ENCODE measurements at places on chromosomes 12 and 14. TPM values are rescaled to one million over a fixed set of nuclear protein-coding genes. Genes with fewer than 3 reads are reported as not detected.

KLRD1 gene
- total RNA-seq, result 0.29 TPM

LAG3 gene
- 0.33 TPM for total RNA-seq

TMED8 gene
- 15.4 TPM for total RNA-seq

TARBP2 gene
- total RNA-seq, result 58.1 TPM

ADAM20 gene
- 0.34 TPM for total RNA-seq

RNASE3 gene
- total RNA-seq, result not detected

CLEC4C gene
- not detected for total RNA-seq

HOXC9 gene
- total RNA-seq, result 12.6 TPM

TAS2R7 gene
- not detected for total RNA-seq

CLEC2D gene
- 0.39 TPM for total RNA-seq

COX8C gene
- total RNA-seq, result not detected

PKP2 gene
- total RNA-seq, result 3.6 TPM

TCL1B gene
- 0.42 TPM for total RNA-seq

ADCY6 gene
- 9.2 TPM for total RNA-seq

MYH6 gene
- not detected for total RNA-seq

INSM2 gene
- not detected for total RNA-seq

RPGRIP1 gene
- not detected for total RNA-seq

SLC15A4 gene
- 41.4 TPM for total RNA-seq

RTL1 gene
- total RNA-seq, result not detected

DHRS4 gene
- total RNA-seq, result 52.7 TPM

CFAP251 gene
- total RNA-seq, result 4.2 TPM

FOXG1 gene
- total RNA-seq, result 1.8 TPM

GLTP gene
- 49.7 TPM for total RNA-seq

C14orf132 gene
- total RNA-seq, result 3.7 TPM
